Activated naive CD8-positive, alpha-beta T cell treated with anti-CD3 and anti-CD28 coated beads, Interleukin-2, amount 10 ng/mL, durations not matched to agents 7 days and 5 days (primary cell): ENCODE measurements at places on chromosomes 7 and 10. TPM values are rescaled to one million over a fixed set of nuclear protein-coding genes. Genes with fewer than 3 reads are reported as not detected.

- no peaks in the 10 kb centered on the region for H3K4me1 ChIP-seq
- no peak overlapping the region for H3K4me3 ChIP-seq
- DNase-seq = no peak
- H3K36me3 ChIP-seq = no peaks in the 10 kb centered on the region
- H3K27me3 ChIP-seq = peaks cover 3% of the 10 kb centered on the region
- H3K27ac ChIP-seq = no peak overlapping the region
These were observed 23.3 kb downstream of the PRPS1L1 start for GRCh38 chr7:18004372-18004771.

GRCh38 chr10:116554628-116555027, 8.9 kb downstream of the PNLIP start:
- DNase-seq = no peak
- H3K27me3 ChIP-seq = no peaks in the 10 kb centered on the region
- no peaks in the 10 kb centered on the region for H3K36me3 ChIP-seq
- no peak overlapping the region for H3K27ac ChIP-seq
- no peak overlapping the region for H3K4me3 ChIP-seq

OR2A42 gene
- not detected for total RNA-seq

DNA sequence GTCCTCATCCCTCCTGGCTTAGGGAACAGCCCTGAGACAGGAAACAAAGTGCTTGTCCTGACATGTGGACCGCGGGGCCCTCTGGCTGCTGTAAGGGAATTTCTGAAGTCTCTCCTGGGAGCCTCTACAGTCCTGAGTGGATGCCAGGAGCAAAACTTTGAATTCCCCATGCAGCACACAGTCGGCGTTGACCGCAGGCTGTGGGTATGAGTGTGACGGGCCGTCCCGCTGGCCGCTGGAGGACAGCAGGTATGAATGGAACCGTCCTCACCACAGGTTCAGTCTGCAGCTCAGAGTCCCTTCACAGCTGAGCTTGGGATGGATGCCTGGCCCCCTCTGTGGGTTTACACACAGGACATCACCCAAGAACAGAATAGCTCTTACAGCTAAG, 94.9 kb downstream of the GPR26 start:
- DNase-seq = no peak
- H3K4me1 ChIP-seq = no peaks in the 10 kb centered on the region
- H3K27me3 ChIP-seq = peaks cover 11% of the 10 kb centered on the region
- no peak overlapping the region for H3K27ac ChIP-seq
- H3K4me3 ChIP-seq = no peak overlapping the region
- no peaks in the 10 kb centered on the region for H3K36me3 ChIP-seq

HKDC1 gene
- 0.68 TPM for total RNA-seq
